ENCODE measurements at places on chromosomes 6 and 20. TPM values are rescaled to one million over a fixed set of nuclear protein-coding genes. Genes with fewer than 3 reads are reported as not detected.

LKAAEAR1 gene
- total RNA-seq: not detected

DNA sequence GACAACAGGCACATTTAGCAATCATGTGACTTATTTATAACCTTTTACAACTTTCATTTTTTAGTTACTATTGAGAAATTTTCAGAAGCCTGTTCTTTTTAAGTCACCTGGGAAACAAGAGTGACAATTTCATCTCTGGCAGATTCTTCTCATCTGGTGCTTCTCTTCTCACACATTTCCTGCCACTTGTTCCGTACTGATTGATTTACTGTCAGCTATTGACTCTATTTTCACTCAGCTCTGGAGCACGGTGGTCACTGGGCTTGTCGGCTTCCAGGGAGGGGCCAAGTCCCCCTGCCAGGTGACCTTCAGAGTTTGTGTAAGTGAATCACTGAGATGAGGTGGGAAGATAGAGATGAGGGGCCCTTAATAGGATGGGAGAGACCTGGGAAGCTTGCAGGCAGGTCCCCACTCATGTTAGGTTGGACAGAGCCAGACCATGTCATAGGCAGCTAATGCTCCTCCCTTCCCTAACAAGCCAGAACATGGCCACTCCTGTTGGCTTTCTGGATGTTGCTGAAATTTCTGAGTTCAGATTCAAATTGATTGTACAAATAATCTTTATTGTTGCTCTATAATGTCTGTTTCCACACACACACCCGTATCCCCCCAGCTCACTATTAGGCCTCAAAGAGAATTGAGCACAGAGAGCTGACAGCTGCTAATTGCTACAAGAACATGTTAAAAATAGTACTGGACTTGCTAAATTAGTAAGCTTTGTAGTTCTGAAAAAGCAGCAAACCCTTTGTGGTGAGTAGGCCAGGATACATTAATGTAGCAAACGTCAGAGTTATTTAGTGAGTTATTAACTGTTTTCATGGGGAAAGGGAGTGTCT lies 13.3 kb downstream of the DUSP22 start:
- DNase-seq: no peak

DNA sequence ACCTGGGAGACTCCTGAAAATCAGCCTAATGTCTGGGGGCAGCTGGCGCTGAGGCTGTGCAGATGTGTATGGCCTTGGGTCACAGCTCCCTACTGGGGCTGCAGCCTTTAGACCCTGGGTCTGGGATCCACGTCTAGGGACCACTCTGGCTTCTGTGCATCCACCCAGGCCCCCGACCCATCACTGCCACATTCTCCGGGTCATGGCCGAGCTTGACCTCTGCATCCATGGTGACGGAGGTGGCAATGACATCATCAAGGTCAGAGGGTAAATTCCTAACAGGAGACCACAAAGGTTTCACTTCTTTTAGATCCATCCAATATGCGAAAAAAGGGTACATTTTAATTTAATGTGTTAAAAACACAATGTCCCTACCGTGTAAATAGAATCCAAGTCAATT lies 14.5 kb upstream of the PCMTD2 start:
- no peak for DNase-seq

GRCh38 chr6:43122146-43122545 lies 46.0 kb downstream of the PTK7 start:
- DNase-seq: peak; percentile 65

GRCh38 chr6:90425161-90425641 lies 128.6 kb upstream of the BACH2 start:
- no peak for DNase-seq

DNA sequence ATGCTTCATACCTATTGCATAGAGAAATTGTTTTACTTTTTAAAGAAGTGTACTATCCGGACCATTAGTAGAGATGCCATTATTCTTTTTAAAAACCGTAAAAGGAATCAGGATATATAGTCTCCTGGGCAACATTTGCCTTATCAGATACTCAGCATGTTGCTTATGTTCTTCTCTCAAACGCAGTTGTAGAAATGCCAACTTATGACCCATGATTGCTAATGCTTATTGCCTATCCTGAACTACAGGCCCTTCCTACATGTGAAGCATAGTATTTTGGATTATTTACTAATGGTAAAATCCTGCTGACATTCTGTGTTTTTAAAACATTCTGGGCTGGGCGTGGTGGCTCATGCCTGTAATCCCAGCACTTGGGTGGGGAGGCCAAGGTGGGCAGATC lies 99.5 kb downstream of the FOXO3 start:
- no peak for DNase-seq

- no peak for DNase-seq
Measured at GRCh38 chr6:63440594-63440993, 120.8 kb upstream of the LGSN start.

DNA sequence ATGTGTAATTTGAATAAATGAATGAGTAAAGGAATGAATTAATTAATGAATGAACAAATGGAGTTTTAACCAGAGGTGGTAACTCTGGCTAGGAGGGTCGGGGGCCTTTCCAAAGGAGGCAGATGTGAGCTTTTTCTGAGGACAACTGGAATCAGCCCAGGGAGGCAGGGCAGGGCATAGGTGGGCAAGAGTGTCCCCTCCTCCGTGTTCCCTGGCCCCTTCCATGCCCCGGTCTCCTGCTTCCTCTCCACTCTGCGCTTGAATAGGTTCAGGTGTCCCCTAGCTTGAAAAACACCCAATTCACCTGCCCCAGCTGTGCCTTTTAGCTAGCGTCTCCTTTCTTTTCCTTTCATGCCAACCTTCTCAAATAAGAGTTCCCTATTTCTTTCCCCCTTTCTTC lies 473.1 kb downstream of the CDH26 start:
- no peak for DNase-seq

DNA sequence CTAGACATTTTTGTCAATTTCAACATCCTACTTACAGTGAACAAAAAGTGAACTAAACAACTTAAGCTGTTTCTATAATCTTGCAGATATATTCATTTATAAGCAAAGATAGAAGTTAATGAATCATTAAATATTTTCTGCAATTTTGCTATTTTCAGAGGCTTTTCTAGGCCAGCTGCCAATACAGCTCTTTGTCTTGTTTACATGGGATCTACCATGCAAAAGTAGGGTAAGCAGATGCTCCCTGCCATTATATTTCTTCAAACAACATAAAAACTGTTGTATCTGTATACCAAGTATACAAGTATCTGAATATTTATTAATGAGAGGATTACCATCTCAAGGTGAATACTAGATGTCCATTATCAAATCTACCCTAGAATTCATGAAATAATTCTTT lies 15.4 kb downstream of the PNISR start:
- DNase-seq: no peak

Data from M059J (cell line).